ENCODE measurements at places on chromosomes 4 and X. TPM values are rescaled to one million over a fixed set of nuclear protein-coding genes. Genes with fewer than 3 reads are reported as not detected.
A peak's percentile ranks its signal among the peaks of the same experiment; 100 is the strongest.

Gene USP53
- total RNA-seq, result 9.6 TPM

Gene FGA
- not detected for total RNA-seq

Gene MAGEC3
- total RNA-seq, result not detected

Gene NBDY
- total RNA-seq, result 9.7 TPM

Gene UGT2A1
- not detected for total RNA-seq

Gene CTAG2
- not detected for total RNA-seq

Gene P2RY8
- total RNA-seq, result not detected

Gene ENPEP
- not detected for total RNA-seq

Gene RAB40A
- total RNA-seq, result not detected

Gene ETDA
- not detected for total RNA-seq

Gene TMPRSS11F
- total RNA-seq, result not detected

Gene NFKB1
- total RNA-seq, result 22.4 TPM

Gene ZBTB33
- total RNA-seq, result 12.1 TPM

Gene TCEAL5
- total RNA-seq, result not detected

Gene ZNF711
- 1.6 TPM for total RNA-seq

Gene LDB2
- 0.29 TPM for total RNA-seq

Gene PARM1
- 4.5 TPM for total RNA-seq

Gene VEGFC
- total RNA-seq, result 36.6 TPM

DNA sequence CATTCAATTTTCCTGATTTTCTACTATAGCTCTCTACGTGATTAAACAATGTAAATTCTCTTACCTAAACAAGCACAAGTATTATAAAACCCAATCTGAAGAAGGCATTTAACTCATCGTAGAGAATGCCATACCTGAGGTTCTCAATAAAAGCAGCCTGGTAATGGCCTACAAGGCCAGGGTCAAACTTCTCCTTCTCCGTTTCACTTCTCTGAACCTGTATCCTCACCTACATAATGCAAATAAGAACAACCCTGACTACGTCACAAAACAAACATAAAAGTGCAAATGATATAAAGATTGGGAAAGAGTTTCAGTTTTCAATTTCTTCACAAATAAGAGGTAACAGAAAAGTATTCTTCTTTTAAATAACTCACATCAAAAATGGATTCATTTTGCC lies 55.6 kb upstream of the STS start:
- H3K4me1 ChIP-seq, result no peaks in the 10 kb centered on the region
- H3K27ac ChIP-seq, result no peak overlapping the region
- no peaks in the 10 kb centered on the region for H3K27me3 ChIP-seq
- H3K4me3 ChIP-seq, result no peak overlapping the region

DNA sequence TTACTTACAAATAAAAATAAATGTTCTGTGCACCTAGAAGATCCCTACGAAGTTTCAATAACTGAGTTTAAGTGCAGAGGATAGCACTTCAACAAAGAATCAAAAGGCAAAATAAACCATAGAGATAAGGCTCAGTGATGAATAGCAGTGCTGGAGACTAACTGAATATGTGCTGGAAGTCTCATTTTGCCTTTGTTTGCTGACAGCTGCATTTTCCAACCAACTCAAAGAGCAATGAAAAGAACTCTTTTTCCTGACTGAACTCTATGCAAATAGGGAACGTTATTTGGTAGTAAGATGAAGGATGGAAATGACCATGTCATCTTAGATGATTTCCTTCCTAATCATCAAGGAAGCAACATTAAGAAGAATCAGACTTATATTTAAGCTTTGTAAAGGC lies 32.7 kb upstream of the ADH7 start:
- no peaks in the 10 kb centered on the region for H3K36me3 ChIP-seq
- H3K27me3 ChIP-seq, result no peaks in the 10 kb centered on the region
- DNase-seq, result no peak
- H3K27ac ChIP-seq, result no peak overlapping the region
- H3K4me3 ChIP-seq, result no peak overlapping the region
- no peaks in the 10 kb centered on the region for H3K4me1 ChIP-seq

DNA sequence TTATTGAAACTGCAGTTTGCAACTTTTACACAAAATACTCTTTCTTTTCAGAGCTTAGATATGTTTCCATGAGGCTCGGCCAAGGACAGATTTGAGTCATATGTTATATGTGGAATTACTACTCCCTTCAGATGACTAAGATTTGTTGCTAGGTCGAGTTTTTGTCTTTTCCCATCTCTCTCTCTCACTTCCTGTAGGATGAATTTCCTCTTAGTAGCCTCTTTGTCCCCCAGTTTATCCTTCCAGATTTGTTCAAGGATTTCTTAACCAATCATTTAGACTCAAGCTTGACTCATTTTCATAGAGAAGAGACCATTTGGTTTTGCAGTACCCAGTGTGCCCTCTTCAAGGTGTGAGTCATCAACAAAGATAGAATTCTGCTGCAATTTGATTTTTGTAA lies 209.2 kb downstream of the GLUD2 start:
- H3K36me3 ChIP-seq, result no peaks in the 10 kb centered on the region
- H3K4me1 ChIP-seq, result no peaks in the 10 kb centered on the region
- peak; percentile 43 for DNase-seq
- no peak overlapping the region for H3K4me3 ChIP-seq
- H3K27me3 ChIP-seq, result no peaks in the 10 kb centered on the region

DNA sequence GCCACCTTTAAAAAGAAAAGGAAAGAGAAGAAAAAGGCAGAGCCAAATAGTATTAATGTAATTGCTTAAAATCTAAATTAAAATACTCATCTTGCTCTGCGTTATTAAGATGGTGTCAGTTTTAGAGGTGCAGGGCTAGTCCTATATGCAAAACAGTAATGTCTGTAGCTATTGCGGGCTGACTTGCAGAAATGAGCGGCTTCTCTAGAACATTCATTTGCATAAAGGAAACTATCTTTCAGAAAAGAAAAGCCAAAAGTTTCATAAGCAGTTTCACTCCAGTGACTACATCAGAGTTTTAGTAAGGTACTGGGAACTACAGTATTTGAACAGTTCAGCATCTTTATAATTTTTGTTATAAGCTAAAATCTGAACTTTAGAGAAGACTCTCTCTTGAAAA lies 6.0 kb downstream of the SMAD1 start:
- DNase-seq, result no peak
- H3K27me3 ChIP-seq, result no peaks in the 10 kb centered on the region
- no peak overlapping the region for H3K27ac ChIP-seq
- no peak overlapping the region for H3K4me3 ChIP-seq
- no peaks in the 10 kb centered on the region for H3K36me3 ChIP-seq

- no peaks in the 10 kb centered on the region for H3K36me3 ChIP-seq
- H3K4me3 ChIP-seq, result no peak overlapping the region
- no peaks in the 10 kb centered on the region for H3K4me1 ChIP-seq
- H3K27ac ChIP-seq, result no peak overlapping the region
- no peak for DNase-seq
- no peaks in the 10 kb centered on the region for H3K27me3 ChIP-seq
Observed at GRCh38 chr4:137427411-137427810, 104.9 kb downstream of the PCDH18 start.

- H3K36me3 ChIP-seq, result no peaks in the 10 kb centered on the region
- peaks cover 40% of the 10 kb centered on the region for H3K4me1 ChIP-seq
- H3K4me3 ChIP-seq, result no peak overlapping the region
- H3K27ac ChIP-seq, result no peak overlapping the region
Observed at GRCh38 chrX:70084592-70085240, 22.5 kb downstream of the OTUD6A start.

GRCh38 chr4:139576219-139576618 lies 20.2 kb upstream of the SETD7 start:
- H3K27ac ChIP-seq, result no peak overlapping the region
- no peaks in the 10 kb centered on the region for H3K36me3 ChIP-seq
- H3K4me1 ChIP-seq, result no peaks in the 10 kb centered on the region
- no peak for DNase-seq

- DNase-seq, result peak; percentile 81
- H3K36me3 ChIP-seq, result no peaks in the 10 kb centered on the region
- peaks cover 15% of the 10 kb centered on the region for H3K4me1 ChIP-seq
- H3K4me3 ChIP-seq, result no peak overlapping the region
Observed at GRCh38 chr4:52641854-52642563, 17.1 kb downstream of the USP46 start.

GRCh38 chr4:140628016-140628415 lies 59.3 kb upstream of the UCP1 start:
- H3K27ac ChIP-seq, result 0 out of 2 replicates have a peak overlapping the region, but pooled peaks have one; percentile 17
- H3K4me3 ChIP-seq, result no peak overlapping the region
- H3K4me1 ChIP-seq, result peaks cover 14% of the 10 kb centered on the region
- no peaks in the 10 kb centered on the region for H3K27me3 ChIP-seq

- no peaks in the 10 kb centered on the region for H3K36me3 ChIP-seq
- H3K27me3 ChIP-seq, result no peaks in the 10 kb centered on the region
- H3K4me3 ChIP-seq, result no peak overlapping the region
- no peaks in the 10 kb centered on the region for H3K4me1 ChIP-seq
Observed at GRCh38 chr4:139682309-139682708, 16.7 kb downstream of the MGST2 start.

- no peak overlapping the region for H3K4me3 ChIP-seq
- peaks cover 51% of the 10 kb centered on the region for H3K27me3 ChIP-seq
- no peak for DNase-seq
Observed at GRCh38 chr4:93814141-93814540, 14.4 kb upstream of the ATOH1 start.

- peak; percentile 15 for DNase-seq
- H3K27ac ChIP-seq, result no peak overlapping the region
- peak overlapping the region; percentile 98 for H3K4me3 ChIP-seq
Observed at GRCh38 chr4:86595426-86595805, 1.3 kb downstream of the PTPN13 start.

DNA sequence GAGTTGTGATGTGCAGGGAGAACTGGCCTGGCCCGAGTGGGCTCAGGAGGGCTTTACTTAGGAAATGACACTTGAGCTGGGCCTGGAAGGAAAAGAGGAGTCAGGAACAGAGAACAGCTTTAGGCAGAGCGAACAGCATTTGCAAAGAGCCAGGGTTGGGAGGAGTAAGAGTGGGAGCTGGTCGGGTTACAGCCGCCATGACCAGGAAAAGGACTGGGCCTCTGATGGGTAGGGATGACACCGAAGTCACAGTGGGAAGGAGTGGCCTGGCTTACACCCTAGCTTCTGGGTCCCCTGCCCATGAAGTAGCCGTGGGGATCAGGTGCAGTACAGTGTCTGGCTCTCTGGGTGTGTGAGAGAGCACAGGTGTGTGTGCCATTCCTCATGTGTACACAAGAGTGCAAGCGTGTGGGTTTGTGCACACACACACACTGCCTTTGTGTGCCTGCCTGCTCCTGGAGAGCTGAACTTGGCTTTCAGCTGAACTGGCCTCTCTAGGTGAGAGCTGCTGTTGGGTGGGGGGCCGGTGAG lies 31.6 kb downstream of the TRMT44 start:
- no peak for DNase-seq
- H3K4me3 ChIP-seq, result no peak overlapping the region
- peaks cover 3% of the 10 kb centered on the region for H3K36me3 ChIP-seq
- H3K4me1 ChIP-seq, result no peaks in the 10 kb centered on the region

DNA sequence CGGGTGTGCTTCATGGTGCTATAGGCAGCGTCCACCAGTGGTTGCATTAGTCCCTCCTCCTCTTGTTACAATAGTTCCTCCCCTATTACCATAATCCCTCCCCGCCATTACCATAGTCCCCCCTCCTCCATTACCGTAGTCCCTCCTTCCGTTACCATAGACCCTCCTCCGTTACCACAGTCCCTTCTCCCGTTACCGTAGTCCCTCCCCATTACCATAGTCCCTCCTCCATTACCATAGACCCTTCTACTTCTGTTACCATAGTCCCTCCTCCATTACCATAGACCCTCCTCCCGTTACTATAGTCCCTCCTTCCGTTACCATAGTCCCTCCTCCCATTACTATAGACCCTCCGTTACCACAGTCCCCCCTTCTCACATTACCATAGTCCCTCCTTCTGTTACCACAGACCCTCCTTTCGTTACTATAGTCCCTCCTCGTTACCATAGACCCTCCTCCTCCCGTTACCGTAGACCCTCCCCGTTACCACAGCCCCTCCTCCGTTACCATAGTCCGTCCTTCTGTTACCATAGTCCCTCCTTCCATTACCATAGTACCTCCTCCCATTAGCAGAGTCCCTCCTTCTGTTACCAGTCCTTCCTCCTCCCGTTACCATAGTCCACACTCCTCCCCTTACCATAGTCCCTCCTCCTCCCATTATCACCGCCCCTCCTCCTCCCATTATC lies 129.6 kb downstream of the DHRSX start:
- no peaks in the 10 kb centered on the region for H3K27me3 ChIP-seq
- H3K4me3 ChIP-seq, result no peak overlapping the region
- DNase-seq, result no peak
- no peaks in the 10 kb centered on the region for H3K36me3 ChIP-seq

GRCh38 chrX:115535844-115536243 lies 25.1 kb upstream of the PLS3 start:
- no peak overlapping the region for H3K27ac ChIP-seq
- no peaks in the 10 kb centered on the region for H3K36me3 ChIP-seq
- H3K27me3 ChIP-seq, result no peaks in the 10 kb centered on the region
- no peak overlapping the region for H3K4me3 ChIP-seq
- H3K4me1 ChIP-seq, result peaks cover 22% of the 10 kb centered on the region

DNA sequence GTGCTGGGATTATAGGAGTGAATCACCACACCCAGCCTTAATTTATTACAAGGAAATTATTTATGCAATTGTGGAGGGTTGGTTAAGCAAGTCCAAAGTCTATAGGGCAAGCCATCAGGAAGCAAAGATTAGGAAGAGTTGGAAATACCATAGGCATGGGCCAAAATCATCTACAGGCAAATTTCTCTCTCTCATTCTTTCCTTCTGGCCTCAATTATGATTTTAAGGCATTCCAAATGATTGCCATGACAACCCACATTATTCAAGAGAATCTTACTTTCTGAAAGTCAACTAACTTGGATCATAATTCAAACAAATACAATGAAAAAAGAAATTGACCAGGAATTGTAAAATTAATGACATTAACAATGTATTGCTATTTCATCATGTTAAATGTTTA lies 400.8 kb downstream of the GPM6A start:
- no peaks in the 10 kb centered on the region for H3K36me3 ChIP-seq
- no peak for DNase-seq
- peaks cover 27% of the 10 kb centered on the region for H3K4me1 ChIP-seq
- no peaks in the 10 kb centered on the region for H3K27me3 ChIP-seq

DNA sequence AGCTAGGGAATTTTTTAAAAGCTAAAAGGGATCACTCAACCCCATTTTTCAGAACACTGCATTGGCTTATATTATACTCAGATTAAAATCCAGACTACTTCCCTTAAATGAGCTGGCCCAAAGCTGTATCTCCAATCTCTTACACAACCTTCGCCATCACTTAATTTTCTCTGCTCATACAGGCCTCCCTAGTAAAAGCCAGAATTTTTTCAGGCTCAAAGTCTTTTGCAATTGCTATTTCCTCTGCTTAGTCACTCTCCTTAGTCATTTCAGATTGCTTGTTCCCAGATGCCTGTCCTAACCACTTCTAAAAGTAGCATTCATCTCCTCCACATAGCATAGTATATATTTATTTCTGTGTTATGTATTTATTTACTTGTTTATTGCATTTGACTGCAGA lies 1587.9 kb upstream of the ADGRL3 start:
- H3K27me3 ChIP-seq, result no peaks in the 10 kb centered on the region
- H3K4me3 ChIP-seq, result no peak overlapping the region
- DNase-seq, result peak; percentile 79

DNA sequence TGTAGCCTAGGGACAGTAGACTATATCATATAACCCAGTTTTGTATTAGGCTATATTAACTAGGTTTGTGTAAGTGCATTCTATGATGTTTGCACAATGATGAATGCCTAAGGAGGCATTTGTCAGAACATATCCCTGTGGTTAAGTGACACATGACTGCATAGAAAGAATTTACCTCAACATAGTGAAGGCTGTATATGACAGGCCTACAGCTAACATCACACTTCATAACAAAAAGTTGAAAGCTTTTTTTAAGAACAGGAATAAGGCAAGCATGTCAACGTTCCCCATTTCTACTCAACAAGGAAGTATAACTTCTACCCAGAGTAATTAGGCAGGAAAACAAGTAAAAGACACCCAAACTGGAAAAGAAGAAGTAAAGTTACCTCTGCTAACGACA lies 165.9 kb upstream of the NDST4 start:
- H3K4me1 ChIP-seq, result no peaks in the 10 kb centered on the region
- H3K36me3 ChIP-seq, result no peaks in the 10 kb centered on the region
- no peak overlapping the region for H3K27ac ChIP-seq
- H3K4me3 ChIP-seq, result no peak overlapping the region
- no peaks in the 10 kb centered on the region for H3K27me3 ChIP-seq
- peak; percentile 25 for DNase-seq
